ENCODE measurements at places on chromosomes 12 and 14.

GRCh38 chr12:8855891-8856290 lies 33.5 kb downstream of the A2ML1 start:
- no peak for DNase-seq

- DNase-seq, result no peak
Observed at GRCh38 chr12:77122236-77122635, 56.9 kb upstream of the E2F7 start.

DNA sequence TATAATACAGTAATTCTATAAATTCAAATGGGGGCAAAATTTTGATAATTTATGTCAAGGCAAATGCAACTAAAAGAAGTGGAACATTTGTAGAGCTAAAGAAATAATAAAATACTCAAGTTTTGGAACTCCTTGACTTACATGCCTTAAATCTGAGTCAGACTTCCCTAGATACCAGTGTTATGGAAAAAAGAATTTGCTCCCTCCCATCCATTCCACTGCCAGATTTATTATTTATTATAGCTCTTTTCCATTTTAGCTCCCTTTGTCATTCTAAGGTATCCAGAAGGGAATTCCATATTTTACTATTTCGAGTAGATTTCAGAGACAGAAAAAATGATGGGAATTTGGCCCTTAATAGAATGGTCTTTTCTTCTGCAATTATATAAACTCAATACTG lies 44.0 kb downstream of the RHOJ start:
- no peak for DNase-seq

- no peak for DNase-seq
Observed at GRCh38 chr14:94394581-94395207, 6.3 kb upstream of the SERPINA1 start.

GRCh38 chr14:104794099-104794498 lies 1.4 kb downstream of the AKT1 start:
- peak; percentile 85 for DNase-seq

GRCh38 chr14:21267886-21268616 lies 1.2 kb downstream of the HNRNPC start:
- no peak for DNase-seq

GRCh38 chr12:24185782-24186181 lies 236.3 kb upstream of the SOX5 start:
- DNase-seq, result no peak

DNA sequence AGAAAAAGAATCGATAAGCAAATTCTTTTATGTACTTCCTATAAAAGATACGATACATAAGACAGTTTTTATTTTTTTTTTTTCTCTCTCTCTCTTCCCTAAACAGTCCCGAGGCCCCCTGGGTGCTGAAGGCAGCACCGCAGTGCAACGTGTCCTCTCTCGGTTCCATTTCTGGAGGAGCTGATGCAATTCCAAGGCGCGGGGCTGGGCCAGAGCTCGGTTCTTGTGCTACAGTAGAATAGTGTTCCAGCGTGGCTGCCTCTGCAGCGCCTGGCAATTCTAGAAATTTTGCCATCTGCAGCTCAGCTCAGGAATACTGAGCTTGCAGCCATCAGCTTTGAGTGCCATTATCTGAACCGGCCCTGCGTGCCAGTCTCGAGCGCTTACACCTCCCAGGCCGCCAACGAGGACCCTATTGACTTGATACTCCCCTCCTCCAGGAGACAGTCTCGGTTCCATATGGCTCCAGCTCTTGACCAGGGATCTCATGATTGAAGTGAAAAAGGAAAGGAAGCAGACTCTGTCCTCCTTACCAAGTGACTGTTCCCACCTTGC lies 630 bp downstream of the ALDH1L2 start:
- DNase-seq, result no peak

DNA sequence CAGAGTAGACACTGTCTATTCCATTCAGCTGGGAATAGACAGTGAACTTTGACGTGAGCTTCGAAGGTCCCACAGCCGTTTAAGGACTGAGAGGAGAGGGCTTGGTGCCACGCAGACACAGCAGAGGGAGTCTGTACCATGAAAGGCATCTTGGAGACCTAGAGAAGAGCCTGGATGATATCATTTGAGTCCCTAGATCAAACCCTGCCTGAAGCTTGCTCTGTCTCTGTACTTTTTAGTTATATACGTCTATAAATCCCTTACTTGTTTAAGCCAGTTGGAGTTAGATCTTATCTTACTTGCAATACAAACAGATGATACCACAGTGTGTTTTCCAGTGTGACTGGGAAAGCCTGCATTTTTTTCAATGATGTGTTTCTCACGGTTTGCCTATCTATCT lies 128.9 kb upstream of the RTL1 start:
- no peak for DNase-seq

DNA sequence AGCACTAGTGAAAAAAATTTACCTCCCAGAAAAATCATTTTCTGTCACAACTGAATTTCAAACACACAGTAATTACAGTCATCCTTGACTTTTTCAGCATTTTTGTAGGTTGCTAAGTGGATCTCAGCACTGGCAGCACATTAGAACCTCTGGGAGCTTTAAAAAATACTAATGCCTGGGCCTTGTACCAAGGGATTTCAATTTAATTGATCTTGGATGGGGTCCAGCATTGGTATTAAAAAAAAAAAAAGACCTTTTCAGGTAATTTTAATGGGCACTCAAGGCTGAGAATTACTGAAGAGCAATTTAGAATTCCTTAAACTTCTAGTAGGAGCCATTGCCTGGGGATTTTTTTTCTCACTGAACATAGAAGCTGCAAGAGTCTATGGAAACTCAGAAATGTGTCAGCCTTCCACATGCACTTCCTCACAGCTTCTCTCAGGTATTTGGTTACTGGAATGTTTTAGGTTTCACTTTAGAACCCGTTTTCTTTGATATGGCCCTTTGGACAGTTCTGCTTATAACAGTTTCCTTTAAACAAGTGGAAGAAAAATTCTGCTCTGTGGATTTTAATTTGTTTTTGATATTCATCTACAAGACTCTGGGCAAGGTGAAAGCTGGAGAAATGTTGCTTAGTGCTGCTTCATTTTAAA lies 88.5 kb upstream of the DACT1 start:
- no peak for DNase-seq

- DNase-seq, result no peak
Observed at GRCh38 chr14:61965030-61965745, 203.0 kb downstream of the SNAPC1 start.

DNA sequence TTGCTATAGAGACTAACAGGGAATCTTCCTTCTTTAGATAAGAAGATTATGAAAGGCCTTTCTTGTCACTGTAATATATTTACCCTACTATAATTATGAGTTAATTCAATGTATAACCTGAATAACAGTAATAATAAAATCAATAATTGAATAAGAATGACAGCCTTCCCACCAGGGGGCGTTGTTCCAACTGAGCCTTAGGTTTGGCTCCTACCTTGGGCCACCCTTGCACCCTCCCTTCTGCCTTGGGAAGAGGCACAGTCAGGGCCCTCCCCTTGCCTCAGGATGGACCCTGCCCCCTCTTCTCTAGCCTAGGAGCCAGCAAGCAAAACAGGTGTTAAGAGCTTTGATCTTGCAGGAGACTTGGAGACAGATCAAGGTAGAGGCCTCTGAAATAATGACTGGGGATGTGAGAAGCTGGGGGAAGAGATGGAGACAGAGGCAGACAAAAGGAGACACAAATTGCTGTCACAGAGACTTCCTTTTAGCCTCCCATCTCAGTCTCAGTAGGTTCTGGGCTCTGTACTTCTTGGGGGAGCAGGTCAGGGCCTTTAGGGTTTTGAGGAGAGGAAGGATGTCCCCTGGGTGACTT lies 40.1 kb upstream of the CISTR start:
- DNase-seq, result peak; percentile 89

DNA sequence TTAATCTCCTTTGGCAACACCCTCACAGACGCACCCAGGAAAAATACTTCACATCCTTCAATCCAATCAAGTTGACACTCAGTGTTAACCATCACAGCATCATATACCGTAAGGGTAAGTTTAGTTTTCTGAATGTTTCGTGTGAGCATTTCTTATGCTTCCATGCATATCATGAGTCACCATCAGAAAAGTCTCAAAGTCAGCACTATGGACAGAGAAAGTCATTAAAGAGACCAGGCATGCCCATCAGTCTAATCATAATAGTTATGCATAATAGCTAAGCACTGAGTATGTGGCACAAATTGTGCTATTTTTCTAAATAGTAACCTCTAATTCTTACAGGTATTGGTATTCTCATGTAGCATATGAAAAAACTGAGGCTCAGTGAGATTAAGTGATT lies 158.8 kb upstream of the PRMT8 start:
- no peak for DNase-seq

GRCh38 chr14:81384900-81385299 lies 15.2 kb downstream of the STON2 start:
- DNase-seq, result no peak

DNA sequence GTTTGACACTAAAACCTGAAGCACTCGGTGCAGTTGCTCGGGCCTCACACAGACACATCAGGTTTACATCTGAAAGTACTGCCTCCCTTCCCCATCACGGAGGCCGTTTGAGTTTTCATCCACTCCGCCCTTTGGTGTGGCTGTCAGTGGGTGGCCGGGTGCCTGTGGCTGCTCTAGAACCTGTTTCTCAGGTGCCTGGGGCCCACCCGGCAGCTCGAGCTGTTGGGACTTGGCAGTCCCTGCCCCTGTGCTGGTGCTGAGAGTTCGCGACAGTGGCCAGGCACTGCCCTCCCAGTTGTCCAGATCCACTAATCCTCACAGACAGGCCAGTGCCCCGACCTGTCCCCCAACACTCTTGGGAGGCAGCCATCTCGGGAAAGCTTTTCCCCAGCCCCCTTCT lies 22.4 kb downstream of the XRCC3 start:
- DNase-seq, result no peak

DNA sequence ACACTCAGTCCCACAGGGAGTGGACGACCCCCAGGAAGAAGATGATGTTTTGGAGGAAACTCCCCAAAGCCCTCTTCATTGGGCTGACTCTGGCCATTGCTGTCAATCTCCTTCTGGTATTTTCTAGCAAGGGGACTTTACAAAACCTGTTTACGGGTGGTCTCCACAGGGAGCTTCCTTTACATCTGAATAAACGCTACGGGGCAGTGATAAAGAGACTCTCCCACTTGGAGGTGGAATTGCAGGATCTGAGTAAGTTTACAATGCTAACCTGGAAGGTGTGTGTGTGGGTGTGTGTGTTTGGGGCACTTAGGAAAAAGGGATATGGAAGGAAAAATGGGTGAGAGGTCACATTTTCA lies 416 bp downstream of the GALNT8 start:
- DNase-seq, result peak; percentile 86

DNA sequence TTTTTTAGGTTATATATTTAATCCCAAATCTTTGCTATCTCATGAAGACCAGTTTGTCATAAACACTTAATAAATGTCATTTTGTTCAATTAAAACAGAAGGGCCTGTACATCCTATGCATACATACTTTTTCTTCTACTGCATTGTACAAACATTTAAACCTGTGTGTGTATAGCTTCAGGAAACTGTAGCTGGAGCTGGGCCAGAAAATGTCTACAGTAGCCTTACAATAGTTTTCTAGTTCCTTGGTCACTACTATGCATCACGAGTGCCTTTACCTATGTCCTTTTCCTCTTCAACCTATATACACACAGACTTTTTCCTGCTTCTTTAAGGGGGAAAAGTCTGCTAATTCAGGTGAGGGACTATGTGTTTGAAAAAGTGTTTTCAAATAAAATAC lies 302.8 kb downstream of the PAWR start:
- DNase-seq, result no peak

DNA sequence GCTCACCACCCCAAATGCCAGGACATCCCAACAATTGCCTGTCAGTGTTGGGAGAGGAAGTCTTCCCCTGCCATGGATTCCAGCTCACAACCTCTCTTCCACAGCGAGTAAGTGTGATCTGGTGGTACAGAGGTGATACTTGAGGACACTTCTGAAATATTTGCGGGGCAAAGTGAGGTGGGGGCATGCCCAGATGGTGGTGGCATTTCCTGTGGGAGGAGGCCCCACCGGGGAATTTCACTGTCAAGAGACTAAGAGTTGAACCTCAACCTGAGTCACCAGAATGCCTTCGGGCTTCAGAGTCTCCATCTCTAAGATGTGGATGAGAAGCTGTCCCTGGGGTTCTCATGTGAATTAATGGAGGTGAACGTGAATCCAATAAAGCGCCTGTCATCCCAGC lies 122.3 kb upstream of the RFLNA start:
- no peak for DNase-seq

GRCh38 chr12:104494137-104494792 lies 37.5 kb downstream of the CHST11 start:
- no peak for DNase-seq

- no peak for DNase-seq
Observed at GRCh38 chr12:30417697-30418231, 277.9 kb downstream of the IPO8 start.

- DNase-seq, result no peak
Observed at GRCh38 chr12:12445882-12446181, 89.0 kb downstream of the BORCS5 start.

DNA sequence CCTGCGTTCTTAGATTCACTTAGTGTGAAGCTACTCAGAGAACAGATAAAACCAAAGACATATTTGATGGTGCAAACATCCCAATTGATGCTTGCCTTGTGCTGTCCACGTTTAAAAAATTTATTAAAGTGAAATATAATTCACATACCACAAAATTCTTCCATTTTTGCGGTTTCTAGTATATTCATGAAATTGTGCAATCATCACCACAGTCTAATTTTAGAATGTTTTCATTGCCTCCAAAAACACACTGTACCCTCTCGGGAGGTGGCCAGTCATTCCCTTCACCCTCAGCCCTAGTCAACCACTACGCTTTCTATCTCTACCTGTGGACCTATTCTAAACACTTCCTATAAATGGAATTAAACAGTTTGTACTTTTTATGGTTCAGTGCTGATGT lies 1109.2 kb downstream of the FLRT2 start:
- no peak for DNase-seq

GRCh38 chr12:84998341-84998740 lies 37.7 kb downstream of the TSPAN19 start:
- no peak for DNase-seq

- DNase-seq, result peak; percentile 88
Observed at GRCh38 chr14:104689109-104689880, at the start of gene INF2. Gene INF2, plus strand, starts transcription at chr14:104689618. Its CDS starts 11,748 bp downstream, at chr14:104701366.

- DNase-seq, result no peak
Observed at GRCh38 chr12:99522456-99522855, 125.1 kb upstream of the GARIN6 start.
